Activated T-cell treated with anti-CD3 and anti-CD28 coated beads, Interleukin-2, amount 50 U/mL, for 1 hour (primary cell): ENCODE measurements at places on chromosomes 6 and 20.

DNA sequence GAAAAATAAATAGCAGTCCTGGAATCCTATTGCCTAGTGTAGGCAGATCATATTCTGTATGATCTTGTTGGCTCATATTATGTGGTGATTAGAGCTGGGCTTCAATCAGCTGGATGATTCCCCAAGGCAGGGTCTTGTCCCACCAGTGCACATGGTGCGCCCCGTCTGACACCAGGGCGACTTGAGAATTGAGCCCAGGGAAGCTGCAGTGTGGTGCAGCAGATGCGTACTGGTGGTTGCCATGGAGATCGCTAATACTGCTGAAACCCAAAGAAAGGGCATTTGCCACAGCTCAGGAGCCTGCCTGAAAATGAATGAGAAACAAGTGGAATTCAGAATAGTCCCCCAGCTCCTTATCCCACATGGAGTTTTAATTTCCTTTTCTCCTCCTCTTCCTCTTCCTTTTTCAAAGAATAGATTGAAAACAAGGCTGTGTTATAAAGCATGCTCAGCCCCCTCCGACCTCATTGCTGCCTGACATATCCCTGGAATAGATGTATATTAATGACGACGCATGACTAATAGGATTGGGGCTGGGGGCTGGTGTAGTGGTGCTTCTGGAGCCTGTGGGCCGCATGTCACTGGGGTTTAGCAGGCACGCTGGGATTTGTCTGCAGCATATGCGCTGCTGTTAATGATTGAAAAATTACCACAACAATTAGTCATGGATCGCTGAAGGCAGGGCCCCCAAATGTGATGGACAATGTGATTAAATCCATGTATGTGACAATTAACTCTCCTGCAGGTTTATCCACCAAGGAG, 210.5 kb downstream of the FARS2 start:
- DNase-seq = no peak

DNA sequence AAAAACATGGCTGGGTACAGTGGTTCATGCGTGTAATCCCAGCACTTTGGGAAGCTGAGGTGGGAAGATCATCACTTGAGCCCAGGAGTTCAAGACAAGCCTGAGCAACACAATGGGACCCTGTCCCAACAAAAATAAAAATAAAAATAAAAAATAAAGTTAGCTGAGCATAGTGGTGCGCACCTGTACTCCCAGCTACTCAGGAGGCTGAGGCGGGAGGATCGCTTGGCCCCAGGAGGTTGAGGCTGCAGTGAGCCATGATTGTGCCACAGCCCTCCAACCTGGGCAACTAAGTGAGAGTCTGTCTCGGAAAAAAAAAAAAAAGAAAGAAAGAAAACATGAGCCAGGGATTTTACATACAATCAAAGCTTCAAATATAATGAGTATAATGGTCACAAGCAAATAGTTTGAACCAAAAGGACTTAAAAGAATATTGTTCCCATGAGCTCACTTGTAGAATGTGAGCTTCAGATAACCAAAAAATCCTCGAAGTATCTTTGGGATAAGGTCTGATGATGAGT, 31.1 kb downstream of the RANBP9 start:
- no peak for DNase-seq

DNA sequence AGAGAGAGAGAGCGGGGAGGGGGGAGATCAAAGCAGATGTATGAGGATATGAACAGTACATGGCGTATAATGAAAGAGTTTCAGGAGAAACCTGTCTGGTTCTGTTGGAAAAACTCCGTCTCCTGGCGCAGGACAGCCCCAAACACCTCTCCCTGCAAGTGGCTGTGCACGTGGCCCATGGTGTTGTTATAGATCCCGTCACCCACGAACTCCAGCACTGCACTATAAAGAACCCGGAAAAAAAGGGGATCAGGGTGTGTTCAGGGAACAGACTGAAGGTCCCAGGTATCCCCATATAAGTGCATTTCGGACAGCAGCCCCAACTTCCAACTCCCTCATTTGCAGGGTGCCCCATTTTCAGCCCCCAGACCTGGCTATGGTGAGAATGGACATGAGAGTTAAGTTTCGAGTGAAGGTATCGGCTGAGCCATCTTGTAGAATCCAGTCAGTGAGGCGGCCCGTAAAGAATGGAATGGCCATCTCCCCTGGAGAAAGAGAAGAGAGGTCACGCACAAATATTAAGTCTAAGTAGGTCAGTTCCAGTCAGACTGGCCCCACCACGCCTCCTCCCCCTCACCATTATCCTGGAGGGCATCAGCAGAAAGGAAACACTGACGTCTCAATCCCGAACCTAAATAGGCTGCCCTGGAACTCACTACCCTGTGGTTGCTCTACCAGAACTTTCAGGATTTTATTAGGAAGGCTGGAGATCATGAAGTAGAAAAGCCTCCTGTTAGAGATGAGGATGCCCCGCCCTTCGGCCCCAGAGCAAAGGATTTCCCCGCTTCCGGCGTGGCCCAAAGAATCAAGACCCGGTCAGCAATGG, 1.3 kb downstream of the TAP1 start:
- DNase-seq = no peak

GRCh38 chr20:62381202-62381797, 5.6 kb upstream of the RPS21 start:
- DNase-seq = no peak

GRCh38 chr6:101517632-101518031, 124.1 kb downstream of the GRIK2 start:
- no peak for DNase-seq

- DNase-seq = no peak
Observed at GRCh38 chr6:24919056-24919892, 16.5 kb downstream of the RIPOR2 start.

DNA sequence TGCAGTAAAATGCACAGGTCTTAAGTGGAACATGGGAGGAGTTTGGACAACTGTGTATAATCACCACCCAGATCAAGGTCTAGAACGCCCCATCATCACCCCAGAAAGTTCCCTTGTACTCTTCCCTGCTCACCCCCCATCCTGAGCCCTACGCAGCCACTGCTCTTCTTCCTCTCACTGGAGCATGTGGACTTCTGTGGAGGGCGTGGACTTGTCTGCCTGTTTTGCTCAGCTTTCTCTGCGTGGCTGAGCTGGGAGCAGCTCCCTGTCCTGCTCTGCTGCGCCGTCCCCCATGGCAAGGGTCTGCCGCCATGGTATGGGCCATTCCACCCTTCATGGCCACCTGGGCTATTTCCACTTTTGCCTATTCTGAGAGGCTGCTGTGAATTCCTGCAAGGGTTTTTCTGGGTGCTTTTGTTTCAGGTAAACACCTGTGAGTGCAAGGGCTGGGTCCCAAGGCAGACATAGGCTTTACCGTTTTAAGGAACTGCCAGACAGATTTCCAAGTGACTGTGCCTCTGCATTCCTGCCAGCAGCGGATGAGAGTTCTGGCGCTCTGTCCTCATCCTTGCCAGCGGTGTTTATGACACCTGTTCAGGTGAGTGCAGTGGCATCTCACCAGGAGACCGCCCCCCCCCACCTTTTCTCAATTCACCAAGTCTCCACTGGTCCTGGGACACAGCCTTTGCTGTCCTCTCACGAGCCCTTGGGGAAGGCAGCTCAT, 19.7 kb downstream of the PCK1 start:
- DNase-seq = no peak

GRCh38 chr20:13865156-13865555, 80.3 kb downstream of the NDUFAF5 start:
- no peak for DNase-seq

DNA sequence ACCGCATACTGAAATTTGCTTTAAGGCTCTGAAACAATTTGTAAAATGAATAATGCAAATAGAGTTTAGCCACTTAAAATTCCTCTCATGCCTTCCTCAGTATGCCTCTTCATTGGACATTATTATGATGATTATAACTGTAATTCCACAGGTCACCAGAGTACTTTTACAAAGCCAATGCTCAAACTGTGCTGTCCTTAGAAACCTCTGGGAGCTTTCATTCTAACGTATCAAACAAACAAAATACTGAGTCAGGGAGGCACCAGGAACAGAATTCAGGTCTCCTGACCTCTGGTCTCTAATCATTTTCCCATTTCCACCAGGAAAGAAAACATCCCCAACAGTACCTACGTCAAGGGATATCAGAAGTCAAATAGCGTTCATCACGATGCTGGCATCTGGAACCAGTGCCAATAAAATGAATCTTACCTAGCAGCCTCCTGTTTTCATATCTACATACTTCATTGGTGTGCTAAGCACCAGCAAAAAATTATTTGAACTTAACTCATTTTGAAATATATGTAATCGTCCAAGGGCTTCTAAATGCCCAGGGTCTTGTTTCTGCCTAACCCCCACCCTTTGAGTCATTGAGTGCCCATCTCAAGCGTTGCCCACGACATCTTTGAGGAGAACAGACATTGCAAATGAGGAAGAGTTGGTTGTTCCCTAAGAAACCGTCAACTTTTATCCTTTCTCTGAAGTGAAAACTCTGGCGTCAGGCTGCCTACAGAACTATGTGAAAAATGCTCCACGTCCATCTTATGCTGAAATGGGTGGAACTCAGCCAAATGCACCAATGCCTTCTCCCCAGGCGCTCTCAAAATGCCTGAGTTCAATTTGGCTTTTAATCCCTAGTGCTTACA, 37.9 kb downstream of the NEDD9 start:
- no peak for DNase-seq

DNA sequence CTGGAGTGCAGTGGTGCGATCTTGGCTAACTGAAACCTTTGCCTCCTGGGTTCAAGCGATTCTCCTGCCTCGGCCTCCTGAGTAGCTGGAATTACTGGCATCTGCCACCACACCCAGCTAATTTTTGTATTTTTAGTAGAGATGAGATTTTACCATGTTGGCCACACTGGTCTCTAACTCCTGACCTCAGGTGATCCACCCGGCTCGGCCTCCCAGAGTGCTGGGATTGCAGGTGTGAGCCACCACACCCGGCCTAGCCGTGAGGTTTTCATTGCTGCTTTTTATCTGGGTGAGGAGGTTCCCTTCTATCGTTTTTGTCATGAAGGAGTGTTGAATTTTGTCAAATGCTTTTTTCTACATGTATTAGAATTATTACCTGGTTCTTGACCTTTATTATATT, 23.9 kb downstream of the SRC start:
- no peak for DNase-seq

DNA sequence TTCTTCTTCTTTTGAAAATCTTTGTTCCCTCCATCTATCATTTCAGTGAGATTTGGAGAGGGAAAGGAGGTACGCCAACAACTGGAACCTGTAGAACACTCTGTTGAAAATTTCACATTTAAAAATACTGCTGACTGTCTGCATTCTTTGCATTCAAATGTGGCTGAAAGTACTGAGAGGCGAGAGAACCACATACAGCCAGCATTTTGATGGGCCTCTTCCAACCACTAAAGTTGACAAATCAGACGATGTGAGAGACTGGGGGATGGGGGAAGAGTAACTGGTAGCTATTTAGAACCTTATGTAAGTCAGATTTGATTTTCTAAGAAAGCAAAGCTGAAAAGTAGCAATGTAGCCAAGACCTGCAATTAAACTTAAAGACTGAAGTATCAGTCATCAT, 77.5 kb downstream of the FKBP5 start:
- DNase-seq = no peak

DNA sequence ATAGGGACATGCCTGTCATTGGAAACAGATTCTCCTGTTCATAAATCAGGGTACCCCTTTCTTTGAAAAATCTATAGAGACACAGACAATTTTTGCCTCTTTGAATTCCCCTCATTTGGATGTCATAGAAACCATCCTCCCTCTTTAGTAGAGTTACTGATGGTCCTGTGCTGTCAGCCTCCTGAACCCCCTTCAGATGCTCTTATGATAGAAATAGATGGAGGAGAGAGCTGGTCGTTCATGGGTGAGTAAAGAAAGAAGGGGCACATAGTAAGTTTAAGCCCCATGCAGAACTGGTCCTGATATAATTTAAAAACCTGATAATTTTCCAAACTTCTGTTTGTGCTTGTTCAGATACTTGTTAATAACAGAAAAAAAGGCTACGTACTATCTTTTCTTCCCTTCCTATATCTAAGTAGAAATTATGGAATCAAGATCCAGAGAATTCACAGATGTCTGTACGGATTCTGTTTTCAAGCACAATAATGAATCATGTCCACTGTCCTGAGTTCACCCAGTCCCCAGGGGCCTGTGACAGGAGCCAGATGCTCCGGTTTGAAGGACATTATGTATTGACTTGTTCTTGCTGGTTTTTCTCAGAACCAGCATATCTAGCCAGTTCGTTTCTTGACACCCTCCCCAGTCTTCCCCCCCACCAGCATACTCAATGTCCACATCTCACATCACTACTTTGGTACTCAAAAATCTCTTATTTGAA, 78.1 kb downstream of the NCOA7 start:
- no peak for DNase-seq

DNA sequence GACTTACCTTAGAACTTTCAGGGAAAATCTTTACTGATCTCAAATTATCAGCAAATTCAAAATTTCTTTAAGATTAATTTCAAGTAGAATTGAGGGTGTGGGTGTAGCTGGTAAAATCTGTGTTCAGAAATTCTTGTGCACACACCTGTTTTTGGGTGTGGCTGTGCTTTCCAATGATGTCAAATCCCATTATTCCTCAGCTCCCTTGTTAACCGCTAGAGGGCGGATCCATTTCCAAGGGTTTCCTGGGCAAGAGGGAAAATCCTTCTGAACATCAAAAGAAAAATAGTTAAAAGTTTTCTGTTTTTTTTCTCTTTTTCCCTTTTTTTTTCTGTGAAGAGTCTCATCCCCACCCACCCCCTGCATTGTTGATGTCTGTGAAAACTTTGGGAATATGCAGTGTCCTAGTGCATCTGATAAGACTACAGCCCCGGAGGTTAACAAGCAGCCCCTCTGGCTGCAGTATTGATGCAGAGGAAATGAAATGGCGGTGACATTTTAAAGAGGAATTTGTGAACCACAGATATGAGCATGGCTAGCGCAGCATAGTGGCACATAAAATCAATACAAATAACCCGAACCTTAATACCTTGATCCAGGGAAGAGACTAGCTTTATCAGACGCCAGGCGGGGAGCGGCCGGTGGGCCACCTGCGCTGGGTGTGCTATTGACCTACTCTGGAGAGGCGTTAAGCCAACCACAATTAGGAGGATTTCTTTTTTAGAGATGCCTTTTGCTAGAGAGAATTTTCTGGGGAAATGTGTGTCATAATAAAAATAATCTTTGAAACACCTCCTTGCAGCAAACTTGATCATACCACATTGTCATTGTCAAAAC, 130.9 kb downstream of the FOXA2 start:
- DNase-seq = no peak

GRCh38 chr6:170201361-170201760, 89.5 kb downstream of the DLL1 start:
- DNase-seq = no peak
